Stimulated activated CD4-positive, alpha-beta T cell treated with anti-CD3 and anti-CD28 coated beads, Interleukin-1b, Interleukin-23, amount 100 ng/mL, for 1 hour (primary cell): ENCODE measurements at places on chromosomes 2 and 18.

DNA sequence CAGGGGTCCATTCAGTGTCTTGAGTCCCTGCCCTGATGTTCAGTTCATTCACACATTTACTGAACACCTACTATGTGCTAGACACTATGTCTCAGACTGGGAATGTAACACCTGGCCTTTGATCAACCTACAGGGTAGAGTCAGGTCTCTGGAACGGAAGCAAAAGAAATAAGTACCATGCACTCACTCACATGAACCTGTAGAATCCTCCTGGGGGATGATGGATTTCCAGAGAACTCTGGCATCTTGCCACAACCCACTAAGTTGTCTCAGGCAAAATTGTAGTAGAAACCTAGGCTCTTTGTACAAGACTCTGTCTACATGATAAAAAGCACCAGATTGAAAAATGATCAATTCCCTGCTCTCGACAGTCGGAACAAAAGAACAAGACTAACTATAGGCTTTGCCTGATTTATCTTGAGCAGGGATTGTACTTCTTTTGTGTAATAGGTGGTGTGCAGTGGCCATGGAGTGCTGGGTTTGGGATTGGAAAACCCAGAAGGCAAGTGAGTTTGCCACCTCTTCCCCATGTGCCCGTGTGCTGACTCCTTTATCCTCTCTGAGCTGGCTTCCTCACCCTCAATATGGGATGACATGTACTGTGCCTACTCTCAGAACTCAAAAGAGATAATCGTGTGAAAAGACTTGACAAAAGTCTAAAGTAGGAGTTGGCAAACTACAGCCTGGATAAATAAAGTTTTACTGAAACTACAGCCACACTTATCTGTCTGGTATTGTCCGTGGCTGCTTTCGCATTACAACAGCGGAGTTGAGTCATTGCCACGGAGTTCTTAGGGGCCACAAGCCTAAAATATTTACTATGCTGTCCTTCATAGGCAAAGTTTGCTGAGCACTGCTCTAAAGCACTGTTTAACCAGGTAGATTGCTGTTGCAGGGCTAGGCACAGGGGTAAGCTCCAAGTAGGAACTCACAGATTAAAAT, 4.4 kb downstream of the CAPN14 start:
- no peak for DNase-seq

DNA sequence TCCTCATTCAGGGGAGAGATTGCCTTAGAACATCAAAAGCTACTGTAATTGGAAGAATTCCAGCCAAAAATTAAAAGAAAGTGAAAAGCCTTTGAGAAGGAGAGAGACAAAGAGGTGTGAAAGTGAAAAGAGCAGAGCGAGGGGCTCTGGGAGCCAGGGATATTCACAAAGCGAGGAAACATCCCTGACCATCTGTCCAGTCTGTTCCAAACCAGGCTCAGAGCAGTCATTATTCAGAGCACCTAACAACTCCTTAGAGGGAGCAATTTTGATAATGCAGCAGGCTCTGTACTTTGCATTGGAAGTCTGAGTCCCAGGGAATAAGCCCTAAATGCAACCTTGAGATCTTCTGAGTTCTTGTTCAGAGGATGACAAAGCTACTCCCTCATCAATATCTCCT, 119.1 kb upstream of the LYPD1 start:
- DNase-seq: no peak

GRCh38 chr2:219533930-219534661, 9.5 kb downstream of the CHPF start:
- no peak for DNase-seq

GRCh38 chr2:14944562-14945346, 312.2 kb downstream of the LRATD1 start:
- DNase-seq: no peak

DNA sequence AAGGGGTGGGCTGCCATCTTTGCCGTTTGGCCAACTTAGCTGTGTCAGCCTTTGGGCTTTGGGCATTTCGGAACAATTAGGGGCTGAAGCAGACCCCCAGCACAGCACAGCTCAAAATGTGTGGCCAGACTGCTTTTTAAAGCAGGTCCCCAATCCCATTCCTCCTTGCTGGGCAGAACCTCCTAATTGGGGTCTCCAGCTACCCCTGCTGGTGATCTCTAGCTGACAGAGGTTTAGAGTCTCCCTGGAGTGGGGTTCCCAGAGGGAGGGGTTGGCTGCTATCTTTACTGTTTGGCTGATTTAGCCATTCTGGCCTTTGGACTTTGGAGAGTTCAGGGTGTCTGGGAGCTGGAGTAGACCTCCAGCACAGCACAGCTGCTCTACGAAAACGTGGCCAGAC, 71.5 kb upstream of the LHCGR start:
- no peak for DNase-seq

DNA sequence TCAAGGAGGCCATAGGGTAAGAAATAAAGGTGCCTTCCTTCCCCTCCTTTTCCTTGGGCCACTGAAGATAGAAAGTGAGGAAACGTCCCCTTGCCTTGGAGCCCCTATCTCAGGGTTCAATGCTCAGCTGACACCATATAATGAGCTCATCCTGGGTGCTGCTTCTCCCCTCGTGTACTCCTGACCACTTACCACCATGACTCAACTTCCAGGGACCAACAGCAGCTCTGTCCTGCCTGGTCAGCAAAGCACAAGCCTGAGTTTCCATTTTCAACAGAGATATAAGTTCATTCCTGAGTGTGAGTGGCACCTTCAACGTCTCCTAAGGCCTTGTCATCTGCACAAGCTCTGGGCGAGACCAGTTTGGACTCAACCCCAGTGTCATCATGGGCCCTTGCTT, 151.2 kb downstream of the CAPN13 start:
- no peak for DNase-seq

DNA sequence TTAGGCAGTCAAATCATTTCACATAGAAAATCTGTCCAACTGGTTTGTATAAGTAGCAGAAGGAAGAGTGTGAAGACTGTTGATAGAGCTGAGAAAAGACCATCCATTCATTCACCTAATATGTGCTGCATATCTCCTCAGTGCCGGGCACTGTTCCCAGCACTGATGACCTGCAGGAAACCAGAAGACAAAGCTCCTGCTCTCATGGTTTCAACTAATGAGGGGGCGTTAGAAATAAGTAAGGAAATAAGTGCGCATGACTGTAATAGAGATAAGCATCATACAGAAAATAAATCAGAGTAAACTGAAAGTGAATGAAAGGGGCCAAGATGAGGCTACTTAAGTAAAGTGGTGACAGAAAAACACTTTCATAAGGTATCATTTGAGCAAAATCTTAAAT, 427.5 kb upstream of the CDH20 start:
- no peak for DNase-seq

DNA sequence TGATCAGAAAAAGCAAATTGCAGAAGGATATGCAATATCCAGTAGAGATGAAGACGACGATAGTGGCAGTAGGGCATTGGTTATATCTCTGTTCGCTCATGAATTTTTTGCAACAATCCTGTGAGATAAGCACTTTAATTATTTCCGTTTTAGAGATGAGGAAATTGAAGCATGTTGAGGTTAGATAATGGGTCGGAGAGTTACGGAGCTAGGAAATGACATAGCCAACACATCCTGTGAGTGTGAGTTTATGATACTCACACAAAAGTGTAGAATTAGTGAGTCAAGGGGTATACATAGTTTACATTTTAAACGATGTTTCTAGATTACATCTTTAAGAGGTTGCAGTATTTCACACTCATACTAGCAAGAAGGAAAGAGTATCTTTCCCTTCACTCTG, 123.1 kb upstream of the ARL4C start:
- no peak for DNase-seq

GRCh38 chr18:73947180-73947921, 200.3 kb downstream of the FBXO15 start:
- DNase-seq: no peak

DNA sequence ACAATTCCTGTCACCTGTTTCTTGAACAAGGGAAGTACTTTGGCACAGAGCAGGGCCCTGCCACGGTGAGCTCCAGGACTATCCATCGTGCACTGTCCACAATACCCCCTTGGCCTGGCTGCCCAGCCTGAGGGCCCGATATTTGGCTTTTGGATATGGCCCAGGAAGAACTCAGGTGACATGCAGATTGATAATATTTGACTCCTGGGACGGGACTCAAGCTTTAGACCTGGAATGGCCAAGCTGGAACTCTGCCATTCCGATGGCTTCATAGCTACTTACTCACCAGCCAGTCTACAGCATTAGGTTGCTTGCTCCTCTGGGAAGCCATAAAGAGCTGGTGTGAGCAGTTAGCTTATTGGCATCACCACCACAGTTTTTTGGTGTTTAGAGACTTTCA, 26.6 kb downstream of the EML6 start:
- no peak for DNase-seq

DNA sequence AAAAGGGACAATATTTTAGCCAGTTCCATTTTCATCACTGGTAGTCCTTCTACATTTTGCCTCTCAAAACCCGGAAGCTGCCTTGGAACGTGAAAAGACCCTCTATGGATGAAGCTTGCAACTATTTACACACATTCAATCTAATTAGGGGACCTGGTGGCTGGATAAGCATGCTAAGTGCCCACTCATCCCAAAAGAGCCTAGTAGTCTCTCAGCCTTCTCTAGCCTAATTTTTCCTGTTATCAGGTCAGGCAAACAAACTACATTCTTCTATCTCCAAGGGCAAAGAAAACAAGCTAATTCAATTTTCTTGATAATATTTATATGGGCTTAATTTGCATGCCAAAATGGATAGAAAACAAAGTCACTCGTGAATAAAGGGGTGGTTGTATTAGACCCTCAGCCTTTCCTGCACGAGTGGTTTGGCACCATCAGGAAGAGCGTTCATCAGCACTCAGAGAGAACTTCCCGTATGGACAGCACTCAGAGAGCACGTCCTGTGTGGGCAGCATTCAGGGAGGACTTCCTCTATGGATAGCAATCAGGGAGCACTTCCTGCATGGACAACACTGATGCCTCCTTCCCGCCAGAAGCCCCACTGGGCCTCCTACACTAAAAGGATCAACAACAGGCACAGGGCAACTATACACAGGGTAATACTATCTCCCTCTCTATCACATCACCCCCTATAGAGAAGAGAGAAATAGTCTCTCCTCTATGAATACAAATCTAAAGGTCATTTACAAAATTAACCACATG, 122.2 kb downstream of the RBMS1 start:
- DNase-seq: no peak

DNA sequence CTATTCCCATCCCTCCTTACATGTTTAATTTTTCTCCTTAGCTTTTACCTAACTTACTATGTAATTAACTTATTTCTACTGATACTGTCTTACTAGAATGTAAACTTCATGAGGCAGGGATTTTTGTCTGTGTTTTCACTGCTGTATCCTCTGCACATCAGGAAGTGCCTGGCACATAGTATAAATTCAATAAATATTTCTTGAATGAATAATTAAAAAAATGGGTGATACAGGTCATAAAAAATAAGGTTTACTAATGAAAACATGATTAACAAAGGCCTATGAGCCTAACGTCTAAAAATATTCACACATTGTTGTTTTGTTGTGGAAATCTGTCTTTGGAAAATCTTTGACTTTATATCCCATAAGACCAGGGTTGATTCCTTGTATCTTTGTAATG, 4.5 kb downstream of the RBKS start:
- DNase-seq: no peak

DNA sequence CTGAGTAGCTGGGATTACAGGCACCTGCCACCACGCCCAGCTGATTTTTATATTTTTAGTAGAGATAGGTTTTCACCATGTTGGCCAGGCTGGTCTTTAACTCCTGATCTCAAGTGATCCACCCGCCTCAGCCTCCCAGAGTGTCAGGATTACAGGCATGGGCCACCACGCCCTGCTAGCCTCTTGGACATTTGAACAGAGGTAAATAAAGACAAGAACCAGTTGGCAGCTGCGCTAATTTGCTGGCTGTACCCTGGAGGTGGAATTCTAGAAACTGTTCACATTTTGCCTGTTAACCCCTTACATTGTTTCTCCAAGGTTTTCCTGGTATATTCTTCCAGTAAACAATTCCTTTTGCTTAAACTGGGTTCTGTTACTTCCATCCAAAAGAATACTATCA, 132.9 kb downstream of the CDH2 start:
- no peak for DNase-seq

DNA sequence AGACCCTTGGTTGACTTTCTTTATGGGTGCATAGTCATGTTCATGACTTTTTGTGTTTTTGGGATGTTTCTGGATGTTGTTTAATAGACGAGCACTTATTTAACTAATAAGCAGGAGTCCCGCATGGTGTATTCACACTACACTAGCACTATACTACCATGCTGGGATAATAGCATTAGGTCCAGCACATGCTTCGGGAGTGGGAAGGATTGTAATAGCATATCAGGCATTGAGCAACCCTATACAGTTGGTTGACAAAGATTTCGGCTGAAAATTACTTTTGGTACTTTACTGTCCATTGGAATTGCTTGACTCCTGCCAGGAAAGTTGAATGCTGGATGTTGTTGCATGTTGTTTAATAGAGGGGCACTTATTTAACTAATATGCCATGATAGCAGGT, 2.8 kb downstream of the SH3RF3 start:
- DNase-seq: no peak

DNA sequence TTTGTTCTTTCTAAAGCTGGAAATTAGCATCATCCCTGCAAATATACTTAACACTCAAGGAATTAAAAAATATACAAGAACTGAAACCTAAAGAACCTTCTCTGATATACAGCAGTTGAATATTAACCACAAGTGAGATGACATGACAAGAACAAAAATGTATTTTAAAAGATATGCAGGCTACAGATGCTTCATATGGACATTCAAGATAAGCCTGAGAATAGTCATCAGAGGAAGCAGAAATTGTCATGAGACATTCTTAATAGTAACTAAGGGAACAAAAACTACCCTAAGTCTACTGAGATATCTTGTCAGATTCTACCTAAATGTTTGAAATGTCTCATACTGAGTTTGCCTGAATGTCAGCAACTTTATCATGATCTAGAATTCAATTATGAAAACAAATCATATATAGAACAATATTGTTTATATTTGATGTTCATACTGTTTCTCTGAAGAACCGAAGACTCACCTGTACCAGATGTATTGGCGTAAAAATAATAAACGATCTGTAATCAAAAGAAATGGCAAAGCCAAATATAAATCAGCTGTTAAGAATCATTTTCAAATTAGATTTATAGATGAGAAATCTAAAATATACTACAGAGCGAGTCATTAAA, 4.7 kb downstream of the NBAS start:
- no peak for DNase-seq

GRCh38 chr2:65319674-65320041, 92.0 kb downstream of the ACTR2 start:
- DNase-seq: no peak

- no peak for DNase-seq
Measured at GRCh38 chr2:38073211-38074057, 2.5 kb downstream of the CYP1B1 start.

- DNase-seq: no peak
Measured at GRCh38 chr2:46748735-46749531, 166.7 kb downstream of the MCFD2 start.

GRCh38 chr18:10490401-10491165, 35.2 kb upstream of the NAPG start:
- no peak for DNase-seq

DNA sequence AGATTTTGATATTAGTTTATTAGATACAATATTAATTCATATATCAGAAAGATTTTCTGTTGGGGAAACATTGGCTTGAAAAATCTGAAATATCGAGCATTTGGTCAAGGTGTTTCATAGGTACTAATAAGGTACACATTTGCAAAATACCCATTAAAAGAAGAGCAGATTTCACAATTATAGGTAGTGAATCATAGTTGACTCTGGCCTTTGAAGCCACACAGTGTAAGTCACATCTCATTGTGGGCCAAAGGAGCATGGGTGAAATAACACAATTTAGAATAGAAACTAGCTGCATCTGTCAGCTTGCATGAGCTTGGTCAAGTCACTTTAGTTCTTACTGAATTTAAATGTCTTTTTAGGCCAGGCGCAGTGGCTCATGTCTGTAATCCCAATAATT, 4.9 kb downstream of the KDM3A start:
- no peak for DNase-seq
